ENCODE measurements at places on chromosomes 2 and 18. TPM values are rescaled to one million over a fixed set of nuclear protein-coding genes. Genes with fewer than 3 reads are reported as not detected.
A peak's percentile ranks its signal among the peaks of the same experiment; 100 is the strongest.

MROH2A gene
- total RNA-seq, result not detected

HES6 gene
- 4.7 TPM for total RNA-seq

SP140 gene
- 57.5 TPM for total RNA-seq

FSIP2 gene
- 0.13 TPM for total RNA-seq

LRP1B gene
- total RNA-seq, result not detected

ACMSD gene
- not detected for total RNA-seq

BOLL gene
- not detected for total RNA-seq

NCKAP5 gene
- not detected for total RNA-seq

ADAM23 gene
- total RNA-seq, result not detected

- no peaks in the 10 kb centered on the region for H3K4me1 ChIP-seq
- H3K27me3 ChIP-seq, result peaks cover 14% of the 10 kb centered on the region
- H3K27ac ChIP-seq, result no peak overlapping the region
- no peak overlapping the region for H3K4me3 ChIP-seq
- no peaks in the 10 kb centered on the region for H3K36me3 ChIP-seq
Observed at GRCh38 chr2:217147818-217148217, 288.0 kb upstream of the TNP1 start.

- peaks cover 15% of the 10 kb centered on the region for H3K27me3 ChIP-seq
- no peaks in the 10 kb centered on the region for H3K36me3 ChIP-seq
Observed at GRCh38 chr2:88770016-88770415, 78.5 kb downstream of the RPIA start.

DNA sequence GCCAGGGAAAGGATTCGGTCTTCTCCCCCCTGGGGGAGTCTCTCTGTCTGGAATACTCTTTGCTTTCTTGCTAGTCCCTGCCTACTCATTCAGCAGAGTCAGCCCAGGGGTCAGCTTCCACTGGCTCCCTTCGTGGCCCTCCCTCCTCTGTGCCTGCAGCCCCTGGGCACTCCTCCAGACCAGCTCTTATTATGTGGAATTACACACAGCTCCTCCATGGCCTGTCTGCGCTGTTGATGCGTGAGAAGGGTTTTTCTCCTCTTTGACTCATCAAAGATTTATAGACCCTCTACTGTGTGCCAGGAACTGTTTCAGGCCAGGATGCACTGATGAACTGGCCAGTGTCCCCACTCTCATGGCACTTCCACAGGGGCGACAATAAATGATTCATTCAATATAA, 44.4 kb downstream of the ST8SIA5 start:
- H3K36me3 ChIP-seq, result no peaks in the 10 kb centered on the region
- no peak overlapping the region for H3K27ac ChIP-seq
- no peak overlapping the region for H3K4me3 ChIP-seq
- no peak for DNase-seq
- H3K27me3 ChIP-seq, result no peaks in the 10 kb centered on the region

- H3K4me3 ChIP-seq, result no peak overlapping the region
- peaks cover 5% of the 10 kb centered on the region for H3K27me3 ChIP-seq
- no peak for DNase-seq
- no peak overlapping the region for H3K27ac ChIP-seq
- peaks cover 13% of the 10 kb centered on the region for H3K4me1 ChIP-seq
- H3K36me3 ChIP-seq, result no peaks in the 10 kb centered on the region
Observed at GRCh38 chr2:240424341-240425235, 10.9 kb upstream of the GPC1 start.

- DNase-seq, result peak; percentile 82
- peaks cover 17% of the 10 kb centered on the region for H3K4me1 ChIP-seq
- peaks cover 48% of the 10 kb centered on the region for H3K27me3 ChIP-seq
- H3K4me3 ChIP-seq, result no peak overlapping the region
Observed at GRCh38 chr2:230849633-230850357, 14.9 kb upstream of the ITM2C start.

GRCh38 chr2:45851111-45851510, 199.6 kb downstream of the PRKCE start:
- H3K4me3 ChIP-seq, result no peak overlapping the region
- peaks cover 42% of the 10 kb centered on the region for H3K36me3 ChIP-seq
- H3K27ac ChIP-seq, result no peak overlapping the region
- H3K27me3 ChIP-seq, result no peaks in the 10 kb centered on the region
- peaks cover 42% of the 10 kb centered on the region for H3K4me1 ChIP-seq

- no peak for DNase-seq
- H3K27me3 ChIP-seq, result no peaks in the 10 kb centered on the region
- no peak overlapping the region for H3K27ac ChIP-seq
- H3K4me3 ChIP-seq, result no peak overlapping the region
Observed at GRCh38 chr2:212991120-212991519, 160.3 kb downstream of the IKZF2 start.

DNA sequence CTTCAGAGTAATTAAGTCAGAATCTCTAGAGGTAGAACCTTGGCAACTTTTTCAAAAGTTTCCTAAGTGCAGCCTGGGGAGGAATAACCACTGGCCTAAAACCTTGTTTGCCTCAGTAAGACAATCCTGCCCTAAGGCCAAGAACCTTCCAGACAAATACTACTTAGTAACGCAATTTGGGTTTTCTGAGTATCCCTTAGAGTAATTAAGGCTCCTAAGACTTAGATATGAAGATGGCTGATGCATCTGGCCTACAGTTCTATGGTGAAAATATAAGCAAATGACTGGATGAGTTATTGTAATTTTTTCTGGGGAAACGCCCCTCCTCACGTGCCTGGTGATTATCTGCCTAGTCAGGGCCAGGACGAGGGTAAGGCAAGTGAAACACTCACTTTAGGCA, 95.7 kb upstream of the DLX2 start:
- no peak overlapping the region for H3K27ac ChIP-seq
- no peak overlapping the region for H3K4me3 ChIP-seq
- DNase-seq, result no peak

DNA sequence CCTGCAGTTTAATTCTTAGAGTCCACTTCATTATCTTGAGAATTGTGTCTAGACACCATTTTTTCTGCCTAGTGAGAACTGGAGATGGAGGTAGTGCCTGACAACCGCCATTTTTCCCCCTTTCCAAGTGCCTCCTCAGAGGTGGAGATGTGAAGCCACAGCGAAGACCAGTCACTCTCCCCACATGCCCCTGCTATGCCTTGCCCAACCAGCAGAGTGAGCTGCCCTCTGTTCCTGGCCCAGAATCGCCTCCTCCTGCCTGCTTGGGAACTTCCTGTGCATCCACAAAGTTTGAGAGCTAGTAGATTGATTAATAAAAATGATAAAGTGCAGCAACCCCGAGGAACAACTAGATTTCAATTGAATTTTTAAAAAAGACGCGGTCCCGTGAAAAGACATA, 123.3 kb downstream of the CLIP4 start:
- no peaks in the 10 kb centered on the region for H3K36me3 ChIP-seq
- H3K27me3 ChIP-seq, result no peaks in the 10 kb centered on the region
- DNase-seq, result peak; percentile 31
- H3K4me3 ChIP-seq, result no peak overlapping the region

GRCh38 chr2:235958221-235958930, 209.8 kb downstream of the GBX2 start:
- peaks cover 12% of the 10 kb centered on the region for H3K27me3 ChIP-seq
- H3K4me1 ChIP-seq, result no peaks in the 10 kb centered on the region
- H3K27ac ChIP-seq, result no peak overlapping the region
- H3K36me3 ChIP-seq, result no peaks in the 10 kb centered on the region
- no peak for DNase-seq

GRCh38 chr2:31282634-31283033, 48.7 kb downstream of the EHD3 start:
- no peaks in the 10 kb centered on the region for H3K4me1 ChIP-seq
- H3K27me3 ChIP-seq, result peaks cover under 1% of the 10 kb centered on the region
- H3K36me3 ChIP-seq, result no peaks in the 10 kb centered on the region
- DNase-seq, result no peak
- no peak overlapping the region for H3K27ac ChIP-seq

GRCh38 chr18:25223899-25224886, 127.8 kb downstream of the ZNF521 start:
- H3K36me3 ChIP-seq, result no peaks in the 10 kb centered on the region
- H3K27me3 ChIP-seq, result peaks cover 2% of the 10 kb centered on the region
- no peak overlapping the region for H3K27ac ChIP-seq
- H3K4me3 ChIP-seq, result no peak overlapping the region
- H3K4me1 ChIP-seq, result no peaks in the 10 kb centered on the region

- no peak overlapping the region for H3K27ac ChIP-seq
- H3K27me3 ChIP-seq, result no peaks in the 10 kb centered on the region
- no peak for DNase-seq
- no peaks in the 10 kb centered on the region for H3K4me1 ChIP-seq
- peaks cover 74% of the 10 kb centered on the region for H3K36me3 ChIP-seq
- H3K4me3 ChIP-seq, result no peak overlapping the region
Observed at GRCh38 chr2:37104178-37104577, 19.9 kb downstream of the GPATCH11 start.

- peaks cover 52% of the 10 kb centered on the region for H3K36me3 ChIP-seq
- H3K4me1 ChIP-seq, result peaks cover 17% of the 10 kb centered on the region
- no peak for DNase-seq
- H3K27ac ChIP-seq, result no peak overlapping the region
Observed at GRCh38 chr2:172513935-172514586, 41.8 kb upstream of the PDK1 start.

- H3K4me3 ChIP-seq, result no peak overlapping the region
- H3K36me3 ChIP-seq, result no peaks in the 10 kb centered on the region
- H3K4me1 ChIP-seq, result no peaks in the 10 kb centered on the region
- no peak for DNase-seq
- H3K27me3 ChIP-seq, result peaks cover under 1% of the 10 kb centered on the region
- no peak overlapping the region for H3K27ac ChIP-seq
Observed at GRCh38 chr2:237513693-237514092, 26.6 kb downstream of the MLPH start.

DNA sequence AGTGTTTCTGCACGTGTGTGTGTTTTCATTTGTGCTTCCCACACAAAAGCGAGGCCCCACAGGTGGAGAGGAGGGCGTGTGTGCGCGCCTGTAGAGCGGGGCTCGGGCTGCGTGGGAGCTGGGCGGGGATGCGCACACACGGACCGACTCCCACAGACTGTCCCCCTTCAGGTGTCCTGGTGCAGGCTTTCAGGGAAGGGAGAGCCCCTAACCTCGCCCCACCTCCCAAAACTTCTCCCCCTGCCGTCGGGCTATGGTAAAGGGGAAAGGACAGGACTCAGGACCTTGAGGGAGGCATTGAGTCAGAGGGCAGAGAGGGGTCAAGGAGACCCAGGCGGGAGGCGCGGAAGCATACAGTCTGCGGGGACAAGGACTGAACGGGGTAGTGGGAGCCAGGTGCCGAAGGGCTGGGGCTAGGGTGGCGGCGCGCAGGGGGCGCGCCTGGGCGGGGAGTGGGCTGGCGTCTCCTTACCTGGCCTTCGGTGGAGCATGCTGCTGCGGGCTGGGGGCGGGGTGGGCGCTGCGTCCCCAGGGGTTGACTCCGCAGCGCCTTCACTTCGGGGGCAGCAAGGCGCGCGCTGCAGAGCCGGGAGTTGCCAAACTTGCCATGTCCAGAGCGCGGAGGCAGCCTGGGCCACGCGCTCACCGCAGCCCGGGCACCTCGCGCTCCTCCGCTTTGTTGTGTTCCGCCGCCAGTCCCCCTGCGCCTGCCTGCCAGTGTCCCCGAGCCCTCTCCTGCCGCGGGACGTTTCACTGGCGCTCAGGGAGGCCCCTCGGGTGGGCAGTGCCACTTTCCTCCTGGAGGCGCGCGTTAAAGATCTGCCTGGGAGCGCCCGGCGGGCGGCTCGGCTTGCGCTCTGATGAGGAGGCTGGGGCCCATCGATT, 302.0 kb downstream of the NCKAP5 start:
- no peak for DNase-seq
- H3K4me1 ChIP-seq, result no peaks in the 10 kb centered on the region
- H3K36me3 ChIP-seq, result no peaks in the 10 kb centered on the region

- no peak overlapping the region for H3K4me3 ChIP-seq
- H3K27ac ChIP-seq, result peak overlapping the region; percentile 92
- peaks cover 45% of the 10 kb centered on the region for H3K4me1 ChIP-seq
Observed at GRCh38 chr2:231612109-231612455, 19.4 kb downstream of the TEX44 start.

DNA sequence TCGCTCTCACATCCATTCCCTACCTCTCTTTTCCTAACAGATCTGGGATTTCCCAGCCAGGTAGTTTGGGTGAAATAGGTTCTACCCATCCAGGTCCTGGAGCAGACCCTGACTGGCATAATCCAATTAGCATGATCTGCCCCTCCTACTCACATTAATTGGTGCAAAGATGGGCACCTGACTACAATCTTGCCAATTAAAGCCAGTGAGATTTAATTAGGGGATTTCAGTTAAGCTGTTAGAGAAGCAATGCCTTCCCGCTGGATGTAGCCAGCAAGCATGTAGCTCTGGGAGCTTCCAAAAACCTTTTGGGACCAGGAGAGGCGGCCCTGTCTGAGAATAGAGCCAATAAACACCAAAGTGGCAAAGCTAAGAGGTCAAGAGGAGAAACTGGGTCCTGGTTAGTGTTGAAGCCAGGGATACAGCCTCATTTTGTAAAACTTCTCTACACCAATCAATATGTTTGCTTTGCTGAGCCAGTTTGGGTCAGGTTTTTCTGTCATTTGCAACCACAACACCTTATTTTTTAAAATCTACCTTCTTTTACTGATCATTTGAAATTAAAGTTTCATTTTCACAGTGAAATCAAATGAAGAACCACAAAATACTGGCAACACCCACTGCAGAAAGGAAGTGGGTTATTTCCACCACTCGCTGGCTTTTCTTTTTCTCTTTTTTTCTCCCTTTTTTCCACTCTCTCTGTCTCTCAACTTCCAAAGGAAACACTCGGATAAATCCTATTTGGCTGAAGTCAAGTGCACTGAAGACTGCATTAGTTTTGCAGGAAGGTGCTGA, 3.2 kb upstream of the TTC39C start:
- no peaks in the 10 kb centered on the region for H3K27me3 ChIP-seq
- peaks cover 10% of the 10 kb centered on the region for H3K36me3 ChIP-seq
- H3K4me3 ChIP-seq, result peak overlapping the region; percentile 70
- DNase-seq, result peak; percentile 65

All from activated CD8-positive, alpha-beta T cell treated with anti-CD3 and anti-CD28 coated beads, Interleukin-2, amount 10 ng/mL, durations not matched to agents 7 days and 5 days (primary cell).